Stimulated activated CD8-positive, alpha-beta memory T cell treated with anti-CD3 and anti-CD28 coated beads, Interleukin-7, amount 100 ng/mL, for 1 hour (primary cell): ENCODE measurements at places on chromosomes 11 and 22.

- DNase-seq: no peak
Measured at GRCh38 chr22:48710410-48710809, 1117.3 kb downstream of the BRD1 start.

DNA sequence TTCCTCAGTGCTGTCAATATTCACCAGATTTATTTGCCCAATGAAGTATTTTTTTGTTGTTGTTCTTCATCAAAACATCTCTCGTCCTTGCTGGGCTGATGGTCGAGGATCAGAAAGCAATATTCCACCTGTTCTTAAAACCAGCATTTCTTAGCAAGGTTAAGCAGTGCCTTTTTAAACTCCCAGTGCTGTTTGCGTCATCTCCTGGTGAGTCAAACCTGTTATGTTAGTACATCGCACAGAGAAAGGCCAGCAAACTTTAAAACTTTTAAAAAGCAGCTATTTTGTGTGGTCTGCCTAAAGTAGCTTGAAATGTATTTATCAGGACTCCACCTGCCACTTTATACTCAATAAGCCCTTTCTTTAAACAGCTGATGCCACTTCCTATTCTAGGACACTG, 802.0 kb downstream of the KCNA4 start:
- no peak for DNase-seq

- DNase-seq: no peak
Measured at GRCh38 chr11:88522624-88523385, 185.3 kb upstream of the CTSC start.

- no peak for DNase-seq
Measured at GRCh38 chr11:117816846-117817367, 7.6 kb downstream of the FXYD2 start.

- no peak for DNase-seq
Measured at GRCh38 chr11:119047205-119047604, 9.8 kb downstream of the HYOU1 start.

- DNase-seq: no peak
Measured at GRCh38 chr11:77207618-77208313, 79.7 kb downstream of the MYO7A start.
